ENCODE measurements at places on chromosomes 5 and 9. TPM values are rescaled to one million over a fixed set of nuclear protein-coding genes. Genes with fewer than 3 reads are reported as not detected.

DNA sequence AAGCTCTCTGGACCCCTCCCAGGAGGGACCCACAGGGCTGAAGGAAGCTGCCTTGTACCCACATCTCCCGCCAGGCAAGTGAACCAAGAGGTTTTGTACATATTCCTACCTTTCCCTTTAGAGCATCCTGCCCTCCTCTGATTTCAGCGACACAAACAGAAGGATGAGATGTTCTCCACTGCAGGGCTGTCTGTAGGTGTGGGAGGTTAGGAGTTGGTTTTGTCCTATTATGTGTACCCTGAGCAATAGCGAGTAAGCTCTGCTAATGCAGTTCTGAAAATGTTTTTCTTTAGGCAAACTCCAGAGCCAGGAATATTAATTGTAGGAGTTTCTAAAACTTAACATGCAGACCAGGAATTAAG lies 13.0 kb downstream of the SQSTM1 start:
- no peak overlapping the region for H3K27ac ChIP-seq
- H3K27me3 ChIP-seq = no peaks in the 10 kb centered on the region
- H3K36me3 ChIP-seq = peaks cover 2% of the 10 kb centered on the region
- H3K4me3 ChIP-seq = no peak overlapping the region
- DNase-seq = no peak

GRCh38 chr5:172932313-172933017 lies 26.8 kb upstream of the RPL26L1 start:
- H3K27ac ChIP-seq = peak overlapping the region; percentile 33
- no peaks in the 10 kb centered on the region for H3K36me3 ChIP-seq
- DNase-seq = peak; percentile 77

PCDHB14 gene
- total RNA-seq = 1.4 TPM

DNA sequence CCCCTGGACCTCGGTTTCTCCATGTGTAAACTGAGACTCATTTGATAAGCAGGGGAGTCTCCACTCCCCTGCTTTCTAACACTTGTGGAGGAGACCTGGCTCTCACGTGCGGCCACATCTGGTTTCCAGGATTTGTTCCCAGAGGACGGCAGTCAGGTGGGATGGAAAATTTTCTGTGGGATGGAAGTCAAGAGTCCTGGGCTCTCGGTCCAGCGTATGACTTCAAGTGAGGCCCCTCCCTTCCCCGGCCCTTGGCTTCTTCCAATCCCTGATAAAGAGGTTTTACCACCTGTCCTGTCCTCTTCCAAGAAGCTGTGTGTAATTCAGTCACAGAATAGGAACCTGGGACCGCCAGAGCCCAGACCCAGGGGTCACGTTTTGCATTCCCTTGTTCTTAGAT lies 35.0 kb downstream of the TMOD1 start:
- DNase-seq = no peak
- H3K36me3 ChIP-seq = no peaks in the 10 kb centered on the region
- H3K27ac ChIP-seq = no peak overlapping the region
- H3K27me3 ChIP-seq = no peaks in the 10 kb centered on the region
- H3K4me1 ChIP-seq = peaks cover 11% of the 10 kb centered on the region
- no peak overlapping the region for H3K4me3 ChIP-seq

- H3K27ac ChIP-seq = no peak overlapping the region
- DNase-seq = no peak
- H3K4me1 ChIP-seq = peaks cover 30% of the 10 kb centered on the region
- no peak overlapping the region for H3K4me3 ChIP-seq
- no peaks in the 10 kb centered on the region for H3K27me3 ChIP-seq
Measured at GRCh38 chr9:134677743-134678142, 36.1 kb downstream of the COL5A1 start.

- H3K4me3 ChIP-seq = no peak overlapping the region
- no peaks in the 10 kb centered on the region for H3K27me3 ChIP-seq
- H3K27ac ChIP-seq = no peak overlapping the region
- no peaks in the 10 kb centered on the region for H3K36me3 ChIP-seq
- no peaks in the 10 kb centered on the region for H3K4me1 ChIP-seq
Measured at GRCh38 chr9:6302417-6302816, 25.8 kb upstream of the TPD52L3 start.

- no peak overlapping the region for H3K27ac ChIP-seq
- no peak for DNase-seq
- H3K36me3 ChIP-seq = no peaks in the 10 kb centered on the region
- H3K4me3 ChIP-seq = no peak overlapping the region
Measured at GRCh38 chr5:53359916-53360517, 120.4 kb upstream of the FST start.

PTGR1 gene
- 2.6 TPM for total RNA-seq

GPR21 gene
- not detected for total RNA-seq

DNA sequence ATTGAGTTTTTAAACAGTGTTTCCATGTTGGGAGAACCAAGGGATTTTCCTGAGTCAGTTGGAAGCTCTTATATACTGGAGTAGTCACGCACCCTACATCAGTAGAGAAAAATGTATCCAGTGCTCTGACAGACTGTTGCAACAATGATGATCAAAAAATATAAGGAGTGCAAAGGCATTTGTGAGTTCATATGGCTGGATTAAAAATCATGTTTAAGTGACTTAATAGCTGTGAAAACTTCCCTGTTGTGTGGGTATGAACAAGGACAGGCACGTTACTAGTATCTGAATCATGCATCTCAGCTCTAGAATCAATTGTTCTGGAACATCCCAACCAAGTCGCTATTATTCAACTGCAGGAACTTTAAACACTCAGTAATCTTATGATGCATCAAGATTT lies 229.7 kb downstream of the ROR2 start:
- no peaks in the 10 kb centered on the region for H3K4me1 ChIP-seq
- peaks cover 8% of the 10 kb centered on the region for H3K27me3 ChIP-seq
- H3K27ac ChIP-seq = no peak overlapping the region
- H3K4me3 ChIP-seq = no peak overlapping the region

DNA sequence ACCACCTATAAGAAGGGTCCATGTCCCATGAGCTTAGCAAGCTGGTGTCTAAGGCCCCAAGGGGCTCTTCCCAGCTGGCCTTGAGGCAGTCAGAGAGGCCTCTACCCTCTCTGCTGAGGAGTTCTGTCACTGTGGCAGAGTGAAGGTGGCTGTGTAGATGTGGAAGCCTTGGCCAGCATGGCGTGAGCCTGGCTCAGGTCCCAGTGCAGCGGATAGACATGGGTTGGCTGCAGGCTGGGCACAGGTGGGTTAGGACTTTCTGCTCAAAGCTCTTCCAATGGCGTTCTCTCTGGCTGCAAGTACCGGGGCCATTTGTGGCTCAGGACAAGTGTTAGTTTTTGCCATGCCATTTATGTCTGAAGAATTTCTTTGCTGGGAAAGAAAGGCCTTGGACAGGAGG lies 47.3 kb downstream of the JADE2 start:
- H3K36me3 ChIP-seq = no peaks in the 10 kb centered on the region
- no peaks in the 10 kb centered on the region for H3K27me3 ChIP-seq
- H3K4me1 ChIP-seq = peaks cover 13% of the 10 kb centered on the region
- no peak overlapping the region for H3K4me3 ChIP-seq
- DNase-seq = no peak
- no peak overlapping the region for H3K27ac ChIP-seq

DNA sequence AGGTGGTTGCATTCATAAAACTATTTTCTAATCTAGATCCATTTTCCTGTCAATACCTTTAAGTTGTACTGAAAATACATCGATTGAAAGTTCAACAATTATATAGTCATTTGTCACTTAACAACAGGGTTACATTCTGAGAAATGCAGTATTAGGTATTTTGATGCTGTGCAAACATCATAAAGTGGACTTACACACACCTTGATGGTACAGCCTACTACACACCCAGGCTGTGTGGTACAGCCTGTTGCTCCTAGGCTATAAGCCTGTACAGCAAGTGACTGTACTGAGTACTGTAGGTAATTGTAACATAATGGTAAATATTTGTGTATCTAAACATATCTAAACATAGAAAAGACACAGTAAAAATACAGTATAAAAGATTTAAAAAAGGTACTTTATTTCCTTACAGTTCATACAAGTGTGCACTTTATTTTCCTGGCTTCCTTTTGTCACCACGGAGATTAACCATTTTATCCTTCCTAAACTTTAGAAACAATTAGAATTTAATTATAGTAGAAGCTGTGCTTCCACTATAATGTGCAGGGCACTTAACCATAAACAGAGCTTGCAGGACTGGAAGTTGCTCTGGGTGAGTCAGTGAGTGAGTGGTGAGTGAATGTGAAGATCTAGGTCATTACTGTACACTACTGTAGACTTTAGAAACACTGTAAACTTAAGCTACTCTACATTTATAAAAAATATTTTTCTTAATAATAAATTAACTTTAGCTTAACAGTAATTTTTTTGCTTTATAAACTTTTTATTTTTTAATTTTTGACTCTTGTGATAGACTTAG lies 42.9 kb upstream of the MEF2C start:
- DNase-seq = no peak
- no peaks in the 10 kb centered on the region for H3K27me3 ChIP-seq
- H3K36me3 ChIP-seq = no peaks in the 10 kb centered on the region
- H3K4me1 ChIP-seq = peaks cover 3% of the 10 kb centered on the region

- no peaks in the 10 kb centered on the region for H3K4me1 ChIP-seq
- H3K36me3 ChIP-seq = no peaks in the 10 kb centered on the region
- H3K27me3 ChIP-seq = no peaks in the 10 kb centered on the region
- DNase-seq = no peak
- no peak overlapping the region for H3K4me3 ChIP-seq
Measured at GRCh38 chr5:86427158-86427557, 190.6 kb upstream of the COX7C start.

DNA sequence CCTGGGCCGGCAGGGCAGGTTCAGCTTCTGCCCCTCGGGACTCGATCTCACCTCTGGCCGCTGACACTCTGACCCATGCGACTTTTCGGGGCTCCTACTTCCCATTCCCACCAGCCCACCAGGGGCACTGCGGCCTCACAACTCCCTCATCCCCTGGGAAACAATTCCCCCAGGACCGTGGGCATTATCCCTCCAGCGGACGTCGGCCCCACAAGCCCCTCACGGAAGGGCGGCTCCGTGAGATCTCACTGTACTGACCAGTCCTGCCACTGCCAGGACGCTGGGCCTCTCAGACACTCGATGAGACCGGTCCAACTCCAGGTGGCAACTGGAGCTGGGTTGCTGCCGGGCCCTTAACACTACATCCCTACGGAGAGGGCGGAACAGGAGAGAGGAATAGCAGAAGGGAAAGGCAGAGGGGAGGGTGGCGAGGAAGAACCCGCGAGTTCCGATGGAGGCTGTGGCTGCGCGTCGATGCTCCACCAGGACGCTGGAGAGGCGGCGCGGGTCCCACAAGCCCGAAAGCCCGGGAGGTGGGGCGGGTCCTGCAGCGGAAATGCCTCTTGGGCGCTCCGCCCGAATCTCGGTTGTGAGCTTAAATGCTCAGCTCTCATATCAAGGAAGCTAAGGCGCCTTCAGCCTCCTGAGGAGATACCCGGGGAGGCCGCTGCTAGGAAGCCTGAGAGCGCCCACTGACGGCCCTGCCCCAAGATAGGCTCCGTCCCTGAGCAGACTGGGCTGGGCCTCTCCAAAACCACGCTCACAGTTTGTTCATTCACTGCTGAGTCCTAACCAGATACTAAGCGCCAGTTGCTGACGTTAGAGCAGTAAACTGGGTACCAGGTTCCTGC lies 36.3 kb downstream of the VCP start:
- no peak overlapping the region for H3K27ac ChIP-seq
- no peaks in the 10 kb centered on the region for H3K36me3 ChIP-seq
- no peaks in the 10 kb centered on the region for H3K27me3 ChIP-seq
- no peak overlapping the region for H3K4me3 ChIP-seq
- peaks cover 2% of the 10 kb centered on the region for H3K4me1 ChIP-seq

DNA sequence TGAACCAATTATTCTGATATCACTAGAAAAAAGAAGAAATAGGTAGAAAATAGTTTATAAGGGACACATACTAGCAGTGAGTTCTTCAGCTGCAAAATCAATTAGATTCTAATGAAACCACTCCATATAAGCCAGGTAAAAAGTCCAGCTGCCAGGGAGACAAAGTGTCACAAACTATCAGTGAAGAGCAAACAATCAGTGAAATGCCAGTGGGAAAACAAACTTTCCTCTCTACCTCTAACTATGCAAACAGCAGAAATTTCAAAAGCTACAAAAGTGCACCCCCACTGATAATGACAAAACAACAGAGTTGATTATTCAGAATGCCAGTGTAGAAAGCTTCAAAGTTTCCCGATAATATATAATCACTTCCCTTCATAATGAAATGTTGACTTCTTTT lies 637.2 kb upstream of the ITGA1 start:
- no peaks in the 10 kb centered on the region for H3K27me3 ChIP-seq
- no peak overlapping the region for H3K4me3 ChIP-seq
- H3K4me1 ChIP-seq = no peaks in the 10 kb centered on the region
- no peak for DNase-seq

- no peaks in the 10 kb centered on the region for H3K4me1 ChIP-seq
- no peak overlapping the region for H3K4me3 ChIP-seq
- no peak for DNase-seq
Measured at GRCh38 chr9:97362777-97363545, 48.9 kb upstream of the TDRD7 start.

LPAR1 gene
- 34.4 TPM for total RNA-seq

- H3K27ac ChIP-seq = no peak overlapping the region
- peak; percentile 43 for DNase-seq
- H3K36me3 ChIP-seq = no peaks in the 10 kb centered on the region
- H3K27me3 ChIP-seq = no peaks in the 10 kb centered on the region
Measured at GRCh38 chr5:172077664-172078425, 71.4 kb upstream of the FBXW11 start.

SHISAL2B gene
- not detected for total RNA-seq

DNA sequence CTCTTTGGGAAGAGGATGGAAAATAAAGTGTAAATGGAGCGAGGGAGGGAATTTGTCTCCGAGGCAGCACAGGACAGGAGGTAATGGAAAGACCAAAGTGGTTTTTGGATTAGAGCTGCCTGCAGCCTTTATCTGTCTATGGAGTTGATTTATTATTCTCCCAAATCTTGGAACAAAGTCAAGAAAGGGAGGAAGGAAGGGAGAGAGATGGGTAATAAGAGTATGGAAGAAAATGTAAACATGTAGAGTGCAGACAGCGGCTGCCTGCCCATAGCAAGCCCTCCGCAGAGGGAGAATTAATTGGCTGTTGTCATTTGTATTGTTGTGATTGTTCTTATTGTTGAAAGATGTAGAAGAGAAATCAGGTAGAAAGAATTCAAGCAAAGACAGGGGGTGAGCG lies 15.7 kb downstream of the KCNIP1 start:
- DNase-seq = no peak
- no peak overlapping the region for H3K4me3 ChIP-seq
- no peaks in the 10 kb centered on the region for H3K4me1 ChIP-seq
- H3K27me3 ChIP-seq = no peaks in the 10 kb centered on the region
- no peaks in the 10 kb centered on the region for H3K36me3 ChIP-seq

DNA sequence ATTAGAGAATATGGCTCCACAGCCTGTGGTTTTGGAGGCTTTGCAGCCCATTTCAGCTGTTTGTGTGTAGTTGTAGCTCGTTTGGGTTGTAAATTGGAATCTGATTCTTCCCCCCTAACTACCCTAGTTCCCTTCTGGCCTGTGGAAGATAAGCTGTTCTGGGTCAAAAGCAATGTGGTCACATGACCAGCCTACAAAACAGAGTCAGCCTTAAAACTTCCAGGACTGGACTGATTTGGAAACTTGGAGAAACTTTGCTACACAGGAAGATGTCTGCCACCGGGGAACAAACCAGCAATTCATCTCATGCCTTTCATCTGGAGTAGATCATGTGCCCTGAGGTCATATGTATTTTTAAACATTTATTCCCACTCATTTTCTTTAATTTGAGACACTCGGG lies 83.8 kb downstream of the DAPK1 start:
- no peak for DNase-seq
- H3K36me3 ChIP-seq = no peaks in the 10 kb centered on the region
- peaks cover 34% of the 10 kb centered on the region for H3K4me1 ChIP-seq
- no peak overlapping the region for H3K4me3 ChIP-seq
- no peaks in the 10 kb centered on the region for H3K27me3 ChIP-seq

- no peak for DNase-seq
- H3K4me1 ChIP-seq = peaks cover 3% of the 10 kb centered on the region
- H3K27ac ChIP-seq = no peak overlapping the region
- H3K4me3 ChIP-seq = no peak overlapping the region
- no peaks in the 10 kb centered on the region for H3K36me3 ChIP-seq
Measured at GRCh38 chr9:107276966-107277710, 5.9 kb upstream of the RAD23B start.

All from transverse colon (tissue), 4 donors.